ENCODE measurements at places on chromosomes 3 and 15. TPM values are rescaled to one million over a fixed set of nuclear protein-coding genes. Genes with fewer than 3 reads are reported as not detected.

CHRFAM7A gene
- polyA plus RNA-seq = 2.6 TPM

- no peaks in the 10 kb centered on the region for H3K36me3 ChIP-seq
- no peak for DNase-seq
- H3K4me3 ChIP-seq = no peak within 1 kb of the TSS
- no peaks in the 10 kb centered on the region for H3K4me1 ChIP-seq
- H3K27me3 ChIP-seq = peaks cover 74% of the 10 kb centered on the region
Measured at GRCh38 chr3:9553021-9553947, at the start of gene LHFPL4. TSS of gene LHFPL4 (minus strand) at chr3:9553822. CDS start at chr3:9552679, 1,143 bp downstream.

CADPS gene
- polyA plus RNA-seq = 1.4 TPM

GRCh38 chr3:181700168-181701087, 11.3 kb upstream of the SOX2 start:
- H3K27ac ChIP-seq = no peak overlapping the region

IGSF11 gene
- polyA plus RNA-seq = 0.88 TPM

POTEB3 gene
- polyA plus RNA-seq = not detected

GRCh38 chr15:40986820-40987219, 33.5 kb downstream of the CHAC1 start:
- DNase-seq = no peak
- no peak overlapping the region for H3K4me3 ChIP-seq
- peaks cover 3% of the 10 kb centered on the region for H3K36me3 ChIP-seq
- no peak overlapping the region for H3K27ac ChIP-seq

TMC3 gene
- under 0.01 TPM for polyA plus RNA-seq

P2RY12 gene
- polyA plus RNA-seq = 0.33 TPM

GRCh38 chr3:127299276-127299675, 11.4 kb upstream of the PRR20G start:
- H3K27ac ChIP-seq = peak overlapping the region; percentile 23
- DNase-seq = no peak
- peaks cover 8% of the 10 kb centered on the region for H3K4me1 ChIP-seq

- H3K27me3 ChIP-seq = peaks cover 7% of the 10 kb centered on the region
- no peaks in the 10 kb centered on the region for H3K36me3 ChIP-seq
- DNase-seq = no peak
- no peak overlapping the region for H3K27ac ChIP-seq
- H3K4me3 ChIP-seq = no peak overlapping the region
Measured at GRCh38 chr15:98483575-98484130, 164.7 kb upstream of the IGF1R start.

DNA sequence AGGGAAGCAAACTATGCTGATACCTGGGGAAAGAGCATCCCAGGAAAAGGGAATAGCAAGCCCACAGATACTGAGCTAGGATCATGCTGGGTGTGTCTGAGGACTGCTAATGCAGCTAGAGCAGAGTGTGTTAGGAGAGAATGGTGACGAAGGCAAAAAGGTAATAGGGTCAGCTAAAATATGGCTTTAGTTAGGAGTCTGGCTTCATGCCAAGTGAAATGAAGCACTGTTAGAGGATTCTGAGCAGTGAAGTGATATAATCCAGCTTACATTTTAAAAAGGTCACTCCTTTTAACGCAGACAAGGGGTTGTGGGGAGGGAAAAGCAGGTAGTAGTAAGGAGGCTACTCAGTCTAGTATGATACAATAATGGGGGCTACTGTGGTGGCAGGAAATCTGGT, 30.4 kb downstream of the SECISBP2L start:
- no peaks in the 10 kb centered on the region for H3K4me1 ChIP-seq
- DNase-seq = no peak
- no peaks in the 10 kb centered on the region for H3K27me3 ChIP-seq

- H3K27ac ChIP-seq = no peak overlapping the region
- H3K36me3 ChIP-seq = no peaks in the 10 kb centered on the region
- peak; percentile 83 for DNase-seq
Measured at GRCh38 chr3:122890077-122890719, 95.3 kb downstream of the SLC49A4 start.

DNA sequence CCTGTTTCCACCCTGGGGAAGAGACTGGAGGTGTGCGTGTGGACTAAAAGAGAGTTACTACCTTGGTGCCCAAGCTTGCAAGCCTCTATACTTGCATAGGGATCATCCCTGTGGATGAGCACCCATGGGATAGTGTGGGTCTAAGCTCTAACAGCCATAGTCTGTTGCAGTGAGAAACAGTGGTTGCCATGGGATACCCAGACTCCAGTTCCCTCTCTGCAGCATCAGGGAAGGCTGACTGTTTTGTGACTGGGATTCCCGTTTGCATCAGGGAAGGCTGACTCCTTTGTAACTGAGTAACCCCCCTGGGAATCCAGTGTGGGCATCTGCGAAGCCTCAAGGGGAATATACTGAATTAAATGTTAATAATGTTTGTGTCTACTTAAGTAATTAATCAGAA, 196.1 kb downstream of the ZNF621 start:
- H3K36me3 ChIP-seq = no peaks in the 10 kb centered on the region
- no peak for DNase-seq

- H3K4me1 ChIP-seq = no peaks in the 10 kb centered on the region
- no peaks in the 10 kb centered on the region for H3K36me3 ChIP-seq
- H3K27me3 ChIP-seq = no peaks in the 10 kb centered on the region
- DNase-seq = no peak
- no peak overlapping the region for H3K4me3 ChIP-seq
- no peak overlapping the region for H3K27ac ChIP-seq
Measured at GRCh38 chr15:33013827-33014445, 180.6 kb downstream of the FMN1 start.

GPR149 gene
- not detected for polyA plus RNA-seq

GRCh38 chr3:133248389-133248788, 151.5 kb upstream of the BFSP2 start:
- no peak for DNase-seq
- peaks cover 4% of the 10 kb centered on the region for H3K4me1 ChIP-seq
- no peaks in the 10 kb centered on the region for H3K36me3 ChIP-seq
- H3K27ac ChIP-seq = no peak overlapping the region

GRCh38 chr3:138694287-138695007, 85.9 kb downstream of the FAIM start:
- H3K4me1 ChIP-seq = peaks cover 4% of the 10 kb centered on the region
- no peaks in the 10 kb centered on the region for H3K27me3 ChIP-seq
- H3K36me3 ChIP-seq = peaks cover 43% of the 10 kb centered on the region
- no peak overlapping the region for H3K27ac ChIP-seq
- no peak for DNase-seq

NRROS gene
- polyA plus RNA-seq = 2.5 TPM

RTP1 gene
- not detected for polyA plus RNA-seq

DNA sequence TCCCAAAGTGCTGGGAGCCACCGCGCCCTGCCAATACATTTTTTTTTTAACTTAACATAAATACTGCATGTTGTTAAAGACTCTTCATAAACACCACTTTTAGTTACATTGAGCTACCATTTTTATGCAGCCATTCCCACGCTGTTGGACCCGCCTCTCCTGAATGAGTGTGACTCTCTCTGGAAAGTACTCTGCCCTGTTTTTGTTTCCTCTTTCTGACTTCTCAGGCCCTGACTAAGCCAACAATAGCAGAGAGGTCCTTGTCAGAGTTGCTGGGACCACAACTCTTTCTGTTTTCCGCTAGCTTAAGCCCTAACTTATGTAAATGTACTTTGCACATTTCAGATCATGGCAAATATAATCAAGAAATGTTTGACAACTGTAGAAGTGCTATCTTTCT, 35.2 kb downstream of the PARP15 start:
- H3K4me3 ChIP-seq = no peak overlapping the region
- no peak overlapping the region for H3K27ac ChIP-seq
- no peaks in the 10 kb centered on the region for H3K27me3 ChIP-seq
- H3K4me1 ChIP-seq = no peaks in the 10 kb centered on the region
- no peak for DNase-seq
- H3K36me3 ChIP-seq = no peaks in the 10 kb centered on the region

DNA sequence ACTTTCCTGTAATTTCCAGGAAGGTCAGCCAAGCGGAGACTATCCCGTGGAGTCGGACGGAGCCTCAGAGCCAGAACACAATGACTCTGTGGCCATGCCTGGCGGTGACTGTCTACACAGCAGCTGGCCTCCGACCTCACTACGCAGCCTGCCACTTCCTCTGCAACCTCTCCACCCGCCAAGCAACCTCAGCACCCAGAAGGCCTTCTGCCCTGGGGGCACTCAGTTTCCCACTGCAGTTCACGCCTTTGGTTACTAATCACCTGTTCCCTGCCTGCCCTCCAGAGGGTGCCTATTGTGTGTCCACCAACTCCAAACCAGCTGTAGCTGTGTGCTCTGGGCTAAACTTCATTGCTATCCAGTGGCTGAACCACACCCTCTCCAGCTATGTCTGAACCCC, 44.0 kb downstream of the TM2D3 start:
- H3K27me3 ChIP-seq = no peaks in the 10 kb centered on the region
- peak overlapping the region; percentile 44 for H3K27ac ChIP-seq
- H3K36me3 ChIP-seq = no peaks in the 10 kb centered on the region
- peaks cover 26% of the 10 kb centered on the region for H3K4me1 ChIP-seq
- DNase-seq = no peak

CFAP44 gene
- polyA plus RNA-seq = 4.9 TPM

DNA sequence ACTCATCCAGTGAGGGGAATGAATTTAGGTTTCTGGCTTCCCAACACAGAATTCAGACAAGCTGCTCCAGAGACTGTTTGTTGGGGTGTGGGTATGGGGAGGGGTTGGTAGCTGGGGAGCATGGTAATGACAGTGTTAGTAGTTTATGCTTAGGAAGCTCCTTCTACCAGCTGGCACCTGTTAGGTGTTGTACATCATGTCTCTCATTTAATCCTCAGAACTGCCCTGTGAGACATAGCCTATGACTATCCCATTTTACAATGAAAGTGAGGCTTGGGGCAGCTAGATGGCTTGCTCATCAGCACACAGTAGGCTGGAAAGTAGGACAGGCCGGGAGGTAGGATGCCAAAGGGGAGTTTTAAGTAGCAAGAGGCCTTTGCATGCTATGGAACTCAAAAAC, 2.5 kb downstream of the EIF4E3 start:
- no peak for DNase-seq
- no peaks in the 10 kb centered on the region for H3K36me3 ChIP-seq
- no peak overlapping the region for H3K4me3 ChIP-seq
- H3K27me3 ChIP-seq = no peaks in the 10 kb centered on the region
- no peak overlapping the region for H3K27ac ChIP-seq

TMEM212 gene
- not detected for polyA plus RNA-seq

CLEC3B gene
- polyA plus RNA-seq = 179 TPM

DNA sequence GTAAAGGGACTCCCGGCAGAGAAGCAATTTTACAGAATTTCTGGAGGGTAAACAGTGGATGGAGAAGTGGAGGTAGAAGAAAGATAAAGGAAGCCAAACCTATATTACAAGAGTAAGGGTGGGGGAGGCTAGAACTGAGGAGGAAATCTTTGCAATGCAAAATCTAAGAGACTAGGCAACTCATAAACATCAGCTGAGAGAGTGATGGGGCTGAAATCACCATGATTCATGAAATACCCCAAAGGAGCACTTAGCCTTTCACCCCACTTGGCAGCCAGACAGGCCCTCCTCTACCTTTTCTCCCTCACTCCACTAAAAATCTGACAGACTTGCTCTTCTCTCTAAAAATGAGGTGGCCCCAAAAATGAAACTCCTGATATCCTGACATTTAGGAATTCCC, 19.5 kb upstream of the ZBTB38 start:
- H3K27ac ChIP-seq = no peak overlapping the region
- H3K27me3 ChIP-seq = no peaks in the 10 kb centered on the region
- no peak overlapping the region for H3K4me3 ChIP-seq

- no peak overlapping the region for H3K27ac ChIP-seq
- H3K36me3 ChIP-seq = no peaks in the 10 kb centered on the region
Measured at GRCh38 chr3:142884531-142884930, 4.4 kb downstream of the PCOLCE2 start.

DNA sequence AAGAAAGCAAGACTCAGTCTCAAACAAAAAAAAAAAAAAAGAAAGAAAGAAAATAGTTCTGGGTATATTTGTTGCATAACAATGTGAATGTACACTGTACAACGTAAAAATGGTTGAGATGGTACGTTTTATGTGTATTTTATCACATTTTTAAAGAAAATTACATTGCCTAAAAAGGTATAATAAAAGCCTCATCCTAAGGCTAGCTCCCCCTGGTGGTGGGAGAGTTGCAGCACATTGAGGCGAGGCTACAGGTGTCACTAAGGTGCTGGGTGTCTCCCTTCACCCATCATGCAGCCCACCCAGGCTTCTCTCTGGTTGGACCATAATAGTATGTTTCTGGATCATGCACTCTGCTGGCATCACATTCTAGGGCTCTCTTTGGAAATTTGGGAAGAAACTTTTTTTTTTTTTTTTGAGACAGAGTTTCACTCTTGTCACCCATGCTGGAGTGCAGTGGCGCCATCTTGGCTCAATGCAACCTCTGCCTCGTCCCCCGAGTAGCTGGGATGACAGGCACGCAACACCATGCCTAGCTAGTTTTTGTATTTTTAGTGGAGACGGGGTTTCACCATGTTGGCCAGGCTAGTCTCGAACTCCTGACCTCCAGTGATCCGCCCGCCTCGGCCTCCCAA, 12.4 kb upstream of the RAB11A start:
- no peaks in the 10 kb centered on the region for H3K4me1 ChIP-seq
- no peaks in the 10 kb centered on the region for H3K27me3 ChIP-seq
- H3K4me3 ChIP-seq = no peak overlapping the region
- H3K36me3 ChIP-seq = no peaks in the 10 kb centered on the region
- H3K27ac ChIP-seq = no peak overlapping the region

GRCh38 chr15:67863442-67863987, 23.7 kb upstream of the RNU6-1 start:
- no peaks in the 10 kb centered on the region for H3K36me3 ChIP-seq
- H3K4me3 ChIP-seq = peak overlapping the region; percentile 41
- no peak overlapping the region for H3K27ac ChIP-seq
- H3K4me1 ChIP-seq = peaks cover 2% of the 10 kb centered on the region
- no peaks in the 10 kb centered on the region for H3K27me3 ChIP-seq

SYNPR gene
- polyA plus RNA-seq = 0.01 TPM

GRCh38 chr15:40061212-40061901, 22.4 kb upstream of the SRP14 start:
- no peak overlapping the region for H3K4me3 ChIP-seq
- H3K36me3 ChIP-seq = no peaks in the 10 kb centered on the region
- H3K4me1 ChIP-seq = peaks cover under 1% of the 10 kb centered on the region
- no peaks in the 10 kb centered on the region for H3K27me3 ChIP-seq
- no peak for DNase-seq

DNA sequence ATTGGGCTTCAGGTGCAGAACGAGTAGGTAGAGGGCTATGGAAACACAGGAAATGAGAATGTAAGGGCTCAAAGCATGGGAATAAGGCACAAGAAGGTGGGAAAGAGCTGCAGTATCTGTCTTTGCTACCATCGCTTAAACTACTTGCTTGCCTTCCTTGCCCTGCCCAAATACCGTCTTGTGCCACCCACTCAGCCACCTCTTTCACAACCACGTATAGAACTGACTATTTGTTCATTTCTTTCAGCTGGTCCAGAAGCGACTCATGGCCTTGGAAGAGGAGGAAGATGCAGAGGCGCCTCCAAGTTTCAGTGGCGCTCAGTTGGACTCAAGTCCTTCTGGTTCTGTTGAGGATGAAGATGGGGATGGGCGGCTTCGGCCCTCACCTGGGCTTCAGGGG, 11.8 kb downstream of the LPCAT4 start:
- H3K27me3 ChIP-seq = no peaks in the 10 kb centered on the region
- H3K36me3 ChIP-seq = peaks cover 48% of the 10 kb centered on the region
- no peak overlapping the region for H3K27ac ChIP-seq

MED12L gene
- polyA plus RNA-seq = 0.03 TPM

SCAANT1 gene
- polyA plus RNA-seq = not detected
